ENCODE measurements at places on chromosomes 3 and 15.
A peak's percentile ranks its signal among the peaks of the same experiment; 100 is the strongest.

GRCh38 chr3:8732413-8732812 lies 1.2 kb upstream of the CAV3 start:
- no peak for DNase-seq

DNA sequence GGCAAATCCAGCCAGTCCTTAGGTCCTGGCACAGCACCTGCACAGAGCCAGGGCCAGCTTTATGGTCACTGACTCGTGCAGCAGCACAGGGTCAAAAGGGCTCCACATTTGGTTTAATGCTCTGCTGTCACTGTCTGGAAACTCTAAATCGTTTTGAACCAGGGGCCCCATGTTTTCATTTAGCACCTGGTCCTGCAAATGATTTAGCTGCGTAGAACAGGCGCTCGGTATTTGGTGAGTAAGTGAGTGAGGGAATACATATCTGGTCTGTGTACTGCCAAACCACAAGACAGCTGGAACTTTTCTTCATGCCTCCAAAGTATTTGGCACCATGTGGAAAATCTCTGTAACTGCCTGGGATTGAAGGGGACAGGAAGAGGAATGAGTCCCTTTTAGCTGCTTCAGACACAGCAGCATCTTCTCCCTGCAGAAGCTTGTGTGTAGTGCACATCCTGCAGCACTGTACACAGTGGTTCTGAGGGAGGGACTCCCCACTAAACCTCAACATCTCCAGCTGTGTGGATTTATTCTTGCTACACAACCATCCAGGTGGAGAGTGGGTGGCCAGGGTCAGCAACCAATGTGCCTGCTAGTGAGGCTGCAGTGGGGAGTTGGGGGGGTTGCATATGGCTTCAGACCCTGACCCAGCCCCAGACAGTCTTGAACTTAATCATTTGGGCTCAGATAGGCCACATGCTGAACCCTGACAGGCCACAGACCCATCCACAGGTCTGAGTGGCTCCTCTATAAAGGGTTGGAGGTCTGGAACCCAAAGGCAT lies 1.1 kb downstream of the SH2D7 start:
- no peak for DNase-seq

DNA sequence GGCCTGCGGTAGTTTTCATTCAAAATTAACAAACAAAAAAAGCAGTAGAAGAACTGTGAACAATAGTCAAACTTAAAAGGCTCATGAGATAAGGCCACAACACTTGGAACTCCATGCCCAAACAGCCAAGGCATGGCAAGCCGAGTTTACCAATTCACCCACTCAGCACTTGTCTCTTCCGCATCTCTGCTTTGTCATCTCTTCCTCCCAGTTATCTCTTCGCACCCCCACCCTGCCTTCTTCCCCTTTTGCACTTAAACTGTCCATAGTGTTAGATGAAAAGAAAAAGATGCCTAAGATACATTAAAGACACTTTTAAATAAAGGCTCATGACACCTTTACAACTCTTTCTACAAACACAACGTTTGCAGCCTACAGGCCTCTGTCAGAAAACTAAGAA lies 11.1 kb downstream of the TLE3 start:
- DNase-seq = peak; percentile 41

DNA sequence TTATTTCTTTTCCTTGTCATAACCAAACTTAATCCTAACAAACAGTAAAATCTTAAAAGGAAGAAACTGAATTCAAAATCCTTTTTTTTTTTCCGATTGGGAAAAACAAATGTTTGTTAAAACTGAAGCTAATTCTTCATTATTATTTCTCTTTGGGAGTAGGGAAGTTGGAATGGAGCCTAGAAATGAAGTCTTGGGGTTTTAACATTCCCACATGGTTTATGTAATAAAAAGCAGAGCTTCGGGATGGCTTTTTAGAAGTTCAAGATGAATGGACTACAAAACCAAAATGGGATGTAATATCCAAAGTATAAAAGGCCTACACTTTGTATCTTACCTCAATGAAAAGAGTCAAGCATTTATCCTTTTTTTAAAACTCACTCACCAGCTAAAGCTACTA lies 189.0 kb upstream of the TMC3 start:
- no peak for DNase-seq

DNA sequence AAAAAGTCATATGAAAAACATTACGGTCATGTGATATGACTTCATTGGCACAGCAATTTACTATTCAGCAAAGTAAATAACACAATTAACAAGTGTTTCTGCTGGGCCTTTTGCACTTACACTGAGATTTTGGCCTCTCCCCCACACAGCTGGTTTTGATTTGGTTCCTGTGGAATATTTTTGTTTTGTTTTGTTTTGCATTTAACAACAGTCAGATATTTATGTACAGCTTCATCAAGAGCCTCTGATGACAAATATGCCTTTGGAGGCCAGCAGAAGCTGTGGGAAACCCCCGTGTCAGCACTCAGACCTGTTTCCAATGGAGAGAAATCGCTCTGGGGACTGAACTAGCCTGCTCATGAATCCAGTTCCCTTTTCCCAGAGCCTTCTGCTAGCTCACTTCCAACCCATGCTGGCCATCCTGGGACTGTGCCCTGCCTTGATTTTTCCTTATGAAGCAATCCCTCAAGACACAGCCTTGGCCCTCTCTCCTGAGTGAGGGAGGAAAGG lies 161.9 kb downstream of the ATG7 start:
- no peak for DNase-seq

GRCh38 chr3:32419742-32420125 lies 28.1 kb downstream of the CMTM7 start:
- DNase-seq = peak; percentile 52

DNA sequence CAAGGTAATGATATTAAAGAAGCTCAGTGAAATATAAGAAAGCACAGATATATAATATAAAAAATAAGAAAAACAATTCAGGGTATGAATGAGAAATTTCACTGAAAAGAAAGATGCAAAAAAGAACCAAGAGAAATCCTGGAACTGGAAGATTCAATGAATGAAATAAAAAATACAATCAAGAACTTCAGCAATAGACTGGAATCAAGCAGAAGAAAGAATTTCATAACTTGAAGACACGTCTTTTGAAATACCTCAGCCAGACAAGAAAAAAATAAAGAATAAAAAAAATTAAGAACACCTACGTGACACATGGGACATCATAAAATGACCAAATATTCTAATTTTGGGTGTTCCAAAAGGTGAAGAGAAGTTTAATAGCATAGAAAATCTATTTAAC lies 104.6 kb upstream of the NEO1 start:
- no peak for DNase-seq

GRCh38 chr3:129312671-129313414 lies 34.2 kb downstream of the HMCES start:
- DNase-seq = peak; percentile 21

GRCh38 chr3:68999605-69000004 lies 13.9 kb downstream of the EOGT start:
- DNase-seq = no peak

GRCh38 chr3:26989037-26989436 lies 366.5 kb downstream of the LRRC3B start:
- DNase-seq = no peak

- DNase-seq = no peak
These were observed 91.8 kb upstream of the TRPM1 start for GRCh38 chr15:31193291-31193690.

DNA sequence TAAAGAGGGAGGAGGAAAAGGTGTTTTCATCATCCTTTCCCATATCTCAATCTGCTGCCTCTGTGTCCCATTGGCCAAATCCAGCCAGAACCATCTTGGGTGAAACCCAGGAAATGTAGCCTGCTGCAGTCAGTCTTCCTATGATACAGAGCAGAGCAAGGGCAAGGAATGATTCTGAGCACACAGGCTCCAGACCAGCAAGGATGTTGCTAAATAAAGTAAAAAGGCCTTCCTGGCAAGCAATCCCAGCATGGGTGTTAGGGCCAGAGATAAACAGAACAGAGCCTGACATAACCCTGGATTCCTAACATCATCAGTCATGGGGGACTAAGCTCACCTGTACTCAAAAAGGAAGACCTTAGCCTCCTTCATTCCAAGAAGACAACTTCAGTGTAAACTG lies 90.7 kb upstream of the AGTR1 start:
- no peak for DNase-seq

DNA sequence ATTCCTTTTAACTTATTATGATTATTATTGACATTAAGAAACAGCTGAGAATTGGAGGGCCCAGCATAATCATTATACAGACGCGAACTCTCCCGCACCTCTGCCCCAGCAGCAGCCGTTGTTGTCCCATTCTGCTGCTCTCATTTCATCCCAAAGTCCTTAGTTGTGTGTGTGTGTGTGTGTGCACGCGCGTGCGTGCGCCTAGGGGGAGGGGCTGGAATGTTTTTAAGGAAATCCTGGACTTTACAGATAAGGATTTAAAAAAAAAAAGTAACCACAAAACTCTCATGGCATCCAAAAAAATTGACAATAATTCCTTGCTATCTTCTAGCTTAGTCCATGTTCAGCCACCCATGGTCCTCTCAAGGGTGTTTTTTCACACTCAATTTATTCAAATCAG lies 134.2 kb downstream of the WNT7A start:
- no peak for DNase-seq

DNA sequence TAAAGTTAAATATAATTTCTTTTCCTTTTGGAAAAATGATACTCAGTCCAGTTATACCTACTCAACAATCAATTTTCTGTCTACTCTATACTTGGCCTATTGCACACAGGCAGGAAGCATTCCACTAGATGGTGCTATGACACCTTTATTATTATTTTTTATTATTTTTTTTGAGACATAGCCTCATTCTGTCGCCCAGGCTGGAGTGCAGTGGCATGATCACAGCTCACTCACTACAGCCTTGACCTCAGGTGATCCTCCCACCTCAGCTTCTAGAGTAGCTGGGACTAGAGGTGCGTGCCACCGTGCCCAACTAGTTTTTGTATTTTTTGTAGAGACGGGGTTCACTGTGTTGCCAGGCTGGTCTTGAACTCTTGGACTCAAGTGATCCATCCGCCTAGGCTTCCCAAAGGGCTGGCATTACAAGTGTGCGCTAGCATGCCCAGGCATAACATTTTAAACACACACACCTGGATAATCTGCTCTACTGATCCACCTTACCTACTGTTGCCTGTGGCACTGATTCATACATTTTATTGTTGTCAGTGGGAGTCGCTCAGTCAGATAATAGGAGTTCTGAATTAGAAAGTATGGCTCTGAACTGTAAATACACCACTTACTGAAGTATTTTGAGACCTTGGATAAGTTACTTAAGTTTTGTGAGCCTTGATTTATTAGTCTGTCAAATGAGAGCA lies 56.2 kb downstream of the EIF3J start:
- DNase-seq = peak; percentile 15

GRCh38 chr3:192130534-192131132 lies 596.7 kb downstream of the FGF12 start:
- peak; percentile 46 for DNase-seq

GRCh38 chr3:42214064-42214463 lies 51.9 kb downstream of the CCK start:
- DNase-seq = no peak

DNA sequence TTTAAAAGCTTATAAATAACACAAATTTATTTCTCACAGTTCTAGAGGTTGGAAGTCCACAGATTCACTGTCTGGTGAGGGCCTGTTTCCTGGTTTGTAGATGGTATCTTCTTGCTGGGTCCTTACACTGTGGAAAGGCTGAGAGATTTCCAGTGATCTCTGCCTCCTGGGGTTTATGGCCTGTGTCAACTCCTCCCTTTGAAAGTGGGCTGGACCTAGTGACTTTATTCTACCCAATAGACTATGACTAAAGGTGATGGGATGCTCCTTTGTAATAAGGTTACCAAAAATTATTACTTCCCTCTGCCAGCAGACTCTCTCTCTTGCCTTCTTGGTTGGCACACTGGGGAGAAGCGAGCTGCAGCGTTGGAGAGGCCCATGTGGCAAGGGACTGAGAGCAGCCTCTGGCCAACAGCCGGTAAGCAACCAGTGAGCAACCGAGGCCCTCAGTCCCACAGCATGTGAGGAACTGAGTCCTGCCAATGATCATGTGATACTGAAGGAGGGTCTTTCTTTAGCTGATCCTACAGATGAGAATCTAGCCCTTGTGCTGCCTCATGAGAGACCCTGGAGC lies 14.0 kb upstream of the COPG1 start:
- no peak for DNase-seq

GRCh38 chr3:13536432-13536831 lies 12.5 kb upstream of the FBLN2 start:
- DNase-seq = no peak

DNA sequence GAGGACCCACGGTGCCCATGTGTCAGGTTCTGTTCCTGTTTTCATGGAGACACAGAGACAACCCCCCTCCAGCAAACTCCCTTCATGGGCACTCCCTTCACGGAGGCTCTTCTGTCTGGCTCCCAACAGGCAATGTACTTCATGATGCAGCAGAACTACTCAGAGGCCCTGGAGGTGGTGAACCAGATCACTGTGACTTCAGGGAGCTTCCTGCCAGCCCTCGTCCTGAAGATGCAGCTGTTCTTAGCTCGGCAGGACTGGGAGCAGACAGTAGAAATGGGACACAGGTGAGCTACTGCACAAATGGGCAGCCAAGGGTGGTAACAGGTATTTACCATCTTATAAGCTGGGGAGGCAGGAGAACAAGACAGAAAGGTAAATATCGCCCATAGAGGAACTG lies 7.0 kb downstream of the TTC21A start:
- no peak for DNase-seq

- DNase-seq = no peak
These were observed 88.8 kb downstream of the CACNA1D start for GRCh38 chr3:53583161-53583690.

- no peak for DNase-seq
These were observed 14.8 kb downstream of the PPP2R3A start for GRCh38 chr3:135980343-135980742.

DNA sequence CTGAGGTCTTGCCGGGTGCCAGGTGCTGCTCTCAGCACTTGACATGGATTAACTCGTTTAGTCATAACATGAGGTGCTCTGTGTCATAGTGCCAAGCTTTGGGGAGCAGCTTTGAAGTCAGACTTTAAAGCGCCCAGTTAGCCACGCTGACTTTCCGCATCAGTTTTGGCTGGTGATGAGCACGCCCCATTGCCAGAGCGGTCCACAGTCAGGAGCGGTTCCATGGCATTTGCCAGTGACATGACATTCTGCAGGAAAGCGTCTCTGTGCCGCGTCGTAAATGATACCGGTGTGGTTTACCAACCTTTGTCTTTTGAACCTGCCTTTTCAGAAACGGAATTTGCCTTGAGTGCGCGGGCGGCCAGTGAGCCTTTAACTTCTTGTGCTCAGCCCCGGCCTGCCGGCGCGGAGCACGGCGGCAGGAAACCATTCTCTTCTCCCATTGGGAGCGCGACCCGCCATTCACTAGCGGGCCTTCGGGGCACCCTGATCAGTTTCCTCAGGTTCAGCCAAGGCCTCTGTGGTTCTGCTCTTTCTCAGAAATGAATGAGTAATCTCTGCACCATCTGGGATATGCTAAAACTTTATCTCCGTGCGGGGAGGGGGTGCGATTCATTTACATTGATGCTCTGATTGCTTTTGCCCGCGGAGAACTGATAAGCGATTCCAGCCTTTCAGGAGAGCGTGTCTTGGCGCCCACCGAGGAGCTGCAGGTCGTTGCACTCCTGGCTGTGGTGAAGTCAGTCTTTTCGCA lies 1.7 kb upstream of the SLC2A2 start:
- no peak for DNase-seq

GRCh38 chr3:169750665-169751064 lies 14.2 kb downstream of the TERC start:
- DNase-seq = no peak

GRCh38 chr3:190265796-190266195 lies 56.5 kb downstream of the CLDN1 start:
- no peak for DNase-seq

- no peak for DNase-seq
These were observed 79.4 kb upstream of the THBS1 start for GRCh38 chr15:39501366-39502081.

- DNase-seq = no peak
These were observed 7.3 kb downstream of the GRIP2 start for GRCh38 chr3:14532691-14533456.
